ENCODE measurements at places on chromosomes 2 and 18. TPM values are rescaled to one million over a fixed set of nuclear protein-coding genes. Genes with fewer than 3 reads are reported as not detected.

DNA sequence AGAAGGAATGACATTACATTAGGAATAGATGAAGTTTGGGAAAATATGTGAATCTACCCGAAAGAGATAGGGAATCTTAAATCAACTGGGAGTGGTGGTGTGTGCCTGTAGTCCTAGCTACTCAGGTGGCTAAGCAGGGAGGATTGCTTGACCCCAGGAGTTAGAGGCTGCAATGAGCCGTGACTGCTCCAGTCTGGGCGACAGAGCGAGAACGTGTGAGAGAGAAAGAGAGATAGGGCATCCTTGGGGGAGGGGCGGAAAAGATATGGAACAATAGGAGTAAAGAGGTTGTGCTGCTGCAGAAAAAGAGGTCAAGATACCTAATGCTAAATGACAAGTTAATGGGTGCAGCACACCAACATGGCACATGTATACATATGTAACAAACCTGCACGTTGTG lies 47.1 kb upstream of the ADAM23 start:
- no peak for DNase-seq
- H3K27ac ChIP-seq: no peak overlapping the region
- H3K36me3 ChIP-seq: no peaks in the 10 kb centered on the region
- H3K27me3 ChIP-seq: no peaks in the 10 kb centered on the region
- H3K4me1 ChIP-seq: no peaks in the 10 kb centered on the region

- peak overlapping the region; percentile 15 for H3K27ac ChIP-seq
- no peaks in the 10 kb centered on the region for H3K27me3 ChIP-seq
- no peak overlapping the region for H3K4me3 ChIP-seq
Observed at GRCh38 chr2:43611987-43612894, 16.4 kb upstream of the THADA start.

Gene SNORC
- 0.53 TPM for total RNA-seq

Gene TUBB8B
- total RNA-seq: 0.47 TPM

- no peaks in the 10 kb centered on the region for H3K27me3 ChIP-seq
- peaks cover 6% of the 10 kb centered on the region for H3K4me1 ChIP-seq
- no peaks in the 10 kb centered on the region for H3K36me3 ChIP-seq
- H3K4me3 ChIP-seq: no peak overlapping the region
Observed at GRCh38 chr2:234463626-234464290, 33.1 kb downstream of the ARL4C start.

GRCh38 chr2:31728406-31729064 lies 147.8 kb upstream of the SRD5A2 start:
- H3K4me3 ChIP-seq: no peak overlapping the region
- H3K27me3 ChIP-seq: no peaks in the 10 kb centered on the region
- no peaks in the 10 kb centered on the region for H3K4me1 ChIP-seq
- no peak for DNase-seq
- no peak overlapping the region for H3K27ac ChIP-seq
- no peaks in the 10 kb centered on the region for H3K36me3 ChIP-seq
